NCI-H2081 (cell line): ENCODE measurements at places on chromosomes 7 and 10.
A peak's percentile ranks its signal among the peaks of the same experiment; 100 is the strongest.

DNA sequence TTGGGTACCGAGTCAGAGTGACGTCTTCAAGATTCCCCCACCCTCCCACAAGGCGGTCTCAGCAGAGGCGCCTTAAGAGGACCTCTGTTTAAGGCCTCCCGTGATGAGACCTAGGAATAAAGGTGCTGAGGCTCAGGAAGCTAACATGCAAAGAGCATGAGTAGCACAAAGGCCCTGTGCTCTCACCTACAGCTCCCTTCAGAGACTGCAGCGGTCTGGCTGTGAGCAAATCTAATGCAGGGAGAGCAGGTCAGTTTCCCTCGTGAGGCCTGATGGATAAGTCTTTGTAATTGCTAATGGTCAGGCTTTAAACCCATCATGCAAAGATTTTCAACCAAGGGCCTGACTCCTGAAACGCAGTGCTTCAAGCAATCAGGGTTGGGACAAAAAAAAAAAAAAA, 909.3 kb upstream of the GHITM start:
- no peak for DNase-seq

DNA sequence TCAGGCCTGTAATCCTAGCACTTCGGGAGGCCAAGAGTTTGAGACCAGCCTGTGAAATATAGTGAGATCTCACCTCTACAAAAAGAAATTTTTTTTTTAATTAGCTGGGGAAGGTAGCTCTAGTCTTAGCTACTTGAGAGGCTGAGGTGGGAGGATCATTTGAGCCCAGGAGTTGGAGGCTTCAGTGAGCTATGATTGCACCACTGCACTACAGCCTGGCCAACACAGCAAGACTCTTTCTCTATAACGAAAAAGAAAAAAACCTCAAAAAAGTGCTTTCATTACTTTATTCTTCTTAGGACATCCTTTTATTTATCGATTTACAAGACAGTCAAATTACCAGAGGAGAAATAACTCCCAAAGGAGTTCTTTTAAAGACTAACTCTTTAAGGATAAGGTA, 49.4 kb upstream of the EXOC4 start:
- DNase-seq, result no peak

GRCh38 chr7:141864765-141865447, 23.6 kb upstream of the PRSS37 start:
- no peak for DNase-seq

- no peak for DNase-seq
Observed at GRCh38 chr10:45581216-45581549, 91.4 kb downstream of the ZFAND4 start.

GRCh38 chr7:122199171-122199570, 55.1 kb upstream of the AASS start:
- DNase-seq, result no peak

GRCh38 chr10:69475433-69475830, 24.2 kb downstream of the TSPAN15 start:
- no peak for DNase-seq

DNA sequence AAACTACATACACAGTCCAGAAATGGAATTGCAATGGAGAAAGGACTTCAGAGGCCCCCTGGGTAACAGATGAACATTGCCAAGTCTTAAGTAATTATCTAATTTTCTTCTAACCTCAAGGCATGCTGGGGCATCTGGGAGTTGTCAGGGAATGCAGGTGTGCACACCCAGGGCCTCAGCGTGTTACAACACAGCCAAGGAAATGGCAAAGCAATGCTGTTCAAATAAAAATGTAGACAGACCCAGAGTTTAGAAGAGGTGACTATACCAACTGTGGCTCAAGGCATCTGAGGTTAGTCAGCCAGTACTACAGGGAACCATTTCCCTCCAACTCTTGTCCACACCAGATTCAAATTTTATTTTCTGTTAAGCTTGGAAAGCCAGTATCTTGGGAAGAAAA, 73.6 kb downstream of the CCDC3 start:
- DNase-seq, result no peak

- DNase-seq, result no peak
Observed at GRCh38 chr10:129541748-129542487, 74.9 kb downstream of the MGMT start.

- no peak for DNase-seq
Observed at GRCh38 chr7:150458235-150458634, 7.8 kb downstream of the GIMAP8 start.

DNA sequence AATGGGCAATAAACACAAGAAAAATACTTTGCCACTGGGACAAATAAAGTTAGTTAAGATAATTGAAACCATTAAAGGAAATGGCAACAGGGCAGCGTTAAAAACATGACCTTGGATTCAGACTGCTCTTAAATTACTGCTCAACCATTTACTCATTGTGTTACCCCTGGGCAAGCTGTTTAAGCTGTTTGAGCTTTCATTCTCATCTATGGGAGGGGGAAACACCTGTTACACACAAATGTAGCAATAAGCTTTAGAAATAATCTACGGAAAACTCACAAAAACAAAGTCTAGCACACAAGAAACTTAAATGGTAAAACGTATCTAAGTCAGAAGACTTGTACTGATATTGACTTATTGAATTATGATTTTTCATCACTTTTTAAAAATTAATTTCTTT, 137.1 kb downstream of the KMT2E start:
- DNase-seq, result no peak

DNA sequence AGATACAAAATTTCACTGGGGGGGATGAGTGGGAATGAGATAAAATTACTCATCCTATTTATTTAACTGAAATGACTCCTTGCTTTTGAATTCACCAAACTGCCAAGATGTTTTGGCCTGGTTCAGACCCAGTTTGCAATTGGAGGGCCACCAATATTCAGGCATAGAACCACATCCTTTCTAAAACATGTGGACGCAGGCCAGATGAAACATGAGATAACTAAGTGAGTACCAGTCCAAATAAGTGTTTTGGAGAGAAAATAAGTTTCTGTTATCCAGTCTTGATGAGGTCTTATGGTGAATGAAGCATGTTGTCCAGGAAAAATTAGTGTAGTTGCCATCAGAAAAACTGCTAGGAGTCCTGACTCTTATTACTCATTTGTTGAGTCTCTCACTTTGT, 36.3 kb upstream of the PDK4 start:
- DNase-seq, result no peak

- DNase-seq, result no peak
Observed at GRCh38 chr7:2619116-2619515, 12.7 kb upstream of the TTYH3 start.

DNA sequence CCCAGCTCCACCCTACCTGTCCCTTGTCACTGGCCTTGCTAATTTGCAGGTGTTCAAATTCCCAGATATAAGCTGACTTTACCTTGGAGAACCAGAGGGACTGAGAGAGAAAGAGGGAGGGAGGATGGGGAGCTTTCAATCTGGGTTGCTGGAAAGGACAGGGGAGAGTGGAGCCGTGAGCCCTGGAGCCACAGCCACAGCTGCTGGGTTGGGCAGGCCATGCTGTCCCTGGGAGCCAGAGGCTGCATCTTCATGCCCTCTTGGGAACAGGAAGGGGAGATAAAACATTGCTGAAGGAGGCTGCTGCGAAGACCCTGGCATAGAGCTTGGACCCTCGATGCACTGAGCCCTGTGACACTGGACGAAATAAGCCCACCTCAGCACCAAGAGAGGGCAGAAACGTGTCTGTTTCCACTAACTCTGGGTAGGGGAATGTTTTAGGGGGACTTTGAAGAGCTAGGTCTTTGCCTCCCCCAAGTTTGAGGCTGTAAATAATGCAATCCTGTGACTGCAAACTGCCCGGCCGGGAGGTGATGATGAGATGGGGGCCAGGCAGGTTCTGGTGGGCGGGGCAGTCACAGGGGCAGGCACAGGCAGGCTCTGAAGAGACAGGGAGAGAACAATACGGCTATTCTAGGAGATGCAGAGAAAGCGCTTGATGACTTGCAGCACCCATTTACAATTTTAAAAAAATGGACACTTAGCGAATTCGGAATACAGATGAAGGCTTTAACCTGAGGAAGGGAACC, 5.8 kb upstream of the JAKMIP3 start:
- DNase-seq, result no peak

DNA sequence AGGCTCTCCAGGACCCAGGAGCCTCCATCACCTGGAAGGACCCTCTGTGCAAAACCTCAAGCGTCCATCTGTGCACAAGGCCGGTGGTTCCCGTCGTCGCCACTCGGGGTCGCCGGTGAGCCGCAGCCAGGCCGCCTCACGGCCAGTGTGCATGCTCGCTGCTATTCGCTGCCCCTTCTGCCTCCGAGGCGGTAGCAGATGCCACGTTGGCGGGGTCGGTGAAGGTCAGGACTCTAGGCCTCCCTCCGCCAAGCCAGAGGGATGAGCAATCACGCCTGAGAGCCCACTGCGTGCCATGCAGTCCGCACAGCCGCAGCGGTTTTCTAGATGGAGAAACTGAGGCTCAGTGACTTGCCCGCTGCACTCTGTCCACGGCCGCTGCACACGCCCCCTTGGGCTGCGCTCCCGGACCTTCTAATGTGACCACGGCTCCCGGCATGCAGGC, 5.7 kb downstream of the UPK3B start:
- no peak for DNase-seq

DNA sequence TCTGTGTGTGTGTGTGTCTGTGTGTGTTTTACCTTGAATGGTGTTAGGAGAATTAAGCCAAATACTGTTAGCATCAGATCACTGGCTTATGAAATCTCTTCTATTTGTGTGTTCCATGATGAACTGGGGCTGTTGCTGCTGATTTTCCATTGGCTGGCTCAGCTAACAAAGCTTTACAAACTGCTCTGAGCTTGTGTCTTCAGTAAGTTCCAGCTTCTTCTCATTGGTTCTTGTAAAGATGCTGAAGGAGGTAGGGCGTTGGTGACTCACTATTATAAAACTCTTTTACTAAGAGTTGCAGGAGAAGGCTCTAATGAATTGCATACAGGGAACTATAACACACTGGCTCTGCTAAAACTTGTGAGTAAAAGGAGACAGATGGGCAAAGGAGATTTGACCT, 136.4 kb upstream of the PRKCQ start:
- no peak for DNase-seq

GRCh38 chr7:152313217-152313616, 122.6 kb downstream of the KMT2C start:
- no peak for DNase-seq

GRCh38 chr10:119863951-119864565, 8.6 kb downstream of the MCMBP start:
- DNase-seq, result no peak

GRCh38 chr7:55094092-55094690, 75.4 kb downstream of the EGFR start:
- no peak for DNase-seq

GRCh38 chr7:98106647-98107312, at the start of gene LMTK2:
LMTK2 (plus strand) TSS chr7:98106862; CDS start chr7:98107178, 316 bp downstream.
- DNase-seq, result peak; percentile 92

GRCh38 chr7:17347401-17347800, 48.9 kb downstream of the AHR start:
- DNase-seq, result no peak

DNA sequence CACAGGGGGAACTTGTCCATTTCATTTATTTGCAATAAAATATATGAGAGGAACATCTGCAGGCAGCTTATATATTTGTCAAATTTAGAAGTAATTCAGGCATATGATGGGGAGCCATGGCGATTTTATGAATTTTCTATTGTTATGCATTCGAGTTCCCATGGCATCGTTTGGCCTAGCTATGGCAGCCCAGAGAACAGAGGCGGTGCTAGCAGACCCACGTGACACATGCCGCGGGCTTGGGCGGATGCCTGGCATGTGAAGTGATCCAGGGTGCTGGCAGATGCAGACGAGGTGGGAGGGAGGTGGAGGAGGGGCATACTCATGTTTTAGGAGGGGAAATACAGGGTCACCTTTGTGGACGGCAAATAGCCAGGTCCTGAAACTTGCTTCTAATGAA, 560.0 kb upstream of the GALNT17 start:
- DNase-seq, result no peak

DNA sequence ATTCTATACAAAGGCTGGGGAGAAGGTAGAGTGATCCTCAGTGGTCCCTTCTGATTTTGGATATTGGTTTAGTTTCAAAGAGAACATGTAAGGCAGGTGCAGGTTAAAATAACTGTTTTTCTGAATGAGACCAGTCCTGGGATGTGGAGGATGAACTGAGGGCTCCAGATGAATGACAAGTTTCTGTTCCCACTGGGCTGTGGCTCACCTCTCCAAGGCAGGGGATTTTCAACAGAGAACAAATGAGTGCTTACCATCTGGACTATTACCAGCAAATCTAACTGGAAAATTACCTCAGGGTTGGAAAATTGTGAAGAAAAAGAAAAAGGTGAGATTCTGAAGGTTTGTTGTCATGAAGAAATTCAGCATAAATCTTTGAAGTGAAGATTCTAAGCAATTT, 8.0 kb downstream of the LAMB4 start:
- DNase-seq, result no peak

DNA sequence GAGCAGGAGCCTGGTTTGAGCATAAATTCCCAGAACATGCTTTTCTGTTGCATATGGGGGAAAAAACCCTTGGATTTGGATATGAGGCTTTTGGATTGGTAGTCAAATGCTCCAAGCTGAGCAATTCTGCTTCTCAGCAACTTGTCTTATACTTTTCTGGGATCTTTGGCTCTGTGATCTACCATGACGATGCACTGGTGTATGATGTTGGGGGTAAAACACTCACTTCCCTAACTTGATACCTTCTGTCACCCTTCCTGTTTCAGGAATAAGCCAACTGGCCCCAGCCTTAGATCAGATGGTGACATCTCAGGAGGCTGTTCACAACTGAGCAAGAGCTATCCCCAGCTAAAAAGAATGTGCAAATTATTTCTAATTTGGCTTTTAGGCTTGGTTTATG, 13.1 kb upstream of the CPA4 start:
- no peak for DNase-seq

GRCh38 chr10:110273474-110273873, 31.2 kb downstream of the SMNDC1 start:
- DNase-seq, result no peak

GRCh38 chr10:79087721-79088120, 19.0 kb downstream of the ZMIZ1 start:
- no peak for DNase-seq

DNA sequence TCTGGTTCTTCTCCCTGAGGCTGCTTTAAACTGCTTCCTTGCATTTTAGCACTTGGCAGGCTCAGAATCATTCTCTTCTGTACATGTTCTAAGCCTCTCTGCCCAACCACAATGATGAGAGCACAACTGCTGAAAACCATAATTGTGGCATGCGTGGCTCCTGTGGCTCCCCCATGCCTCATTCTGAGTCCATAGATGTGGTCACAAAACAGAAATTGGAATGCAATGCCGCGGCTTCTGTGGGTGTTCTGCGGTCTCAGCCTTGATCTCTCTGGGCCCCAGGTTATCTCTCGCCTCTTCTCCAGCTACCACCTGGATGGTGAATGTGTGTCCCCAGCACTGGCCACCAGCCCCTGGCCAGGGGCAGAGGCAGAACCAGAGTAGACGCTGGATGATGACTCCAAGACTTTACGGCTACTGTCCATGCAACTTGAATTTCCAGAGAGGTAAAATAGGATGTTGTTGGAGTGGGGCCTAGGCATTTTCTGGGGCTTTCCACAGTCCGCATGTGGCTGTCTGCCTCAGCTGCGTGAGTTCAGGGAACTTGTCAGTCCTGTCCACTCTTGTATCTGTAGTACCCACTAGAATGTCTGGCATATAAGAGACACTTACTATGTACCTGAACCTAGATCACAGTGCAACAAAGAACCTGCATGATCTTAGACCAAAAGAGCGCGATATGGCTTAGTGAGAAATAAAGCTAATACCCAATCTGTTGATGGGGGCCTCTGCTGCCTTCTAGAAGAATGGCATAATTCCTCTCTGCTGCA, 52.4 kb upstream of the ADRB1 start:
- no peak for DNase-seq

- no peak for DNase-seq
Observed at GRCh38 chr7:73830681-73831583, at the start of gene CLDN4. CLDN4 (plus strand) TSS chr7:73830996; CDS start chr7:73831202, 206 bp downstream.

GRCh38 chr10:80110986-80111385, 21.5 kb upstream of the PLAC9 start:
- DNase-seq, result no peak

GRCh38 chr10:119404719-119405519, 137.6 kb downstream of the RGS10 start:
- DNase-seq, result no peak
